NB4 (cell line): ENCODE measurements at places on chromosomes 6 and 20.
A peak's percentile ranks its signal among the peaks of the same experiment; 100 is the strongest.

- peak; percentile 85 for DNase-seq
Observed at GRCh38 chr20:58309591-58310290, at the start of gene RAB22A. RAB22A (plus strand) TSS chr20:58309715; CDS start chr20:58309977, 262 bp downstream.

DNA sequence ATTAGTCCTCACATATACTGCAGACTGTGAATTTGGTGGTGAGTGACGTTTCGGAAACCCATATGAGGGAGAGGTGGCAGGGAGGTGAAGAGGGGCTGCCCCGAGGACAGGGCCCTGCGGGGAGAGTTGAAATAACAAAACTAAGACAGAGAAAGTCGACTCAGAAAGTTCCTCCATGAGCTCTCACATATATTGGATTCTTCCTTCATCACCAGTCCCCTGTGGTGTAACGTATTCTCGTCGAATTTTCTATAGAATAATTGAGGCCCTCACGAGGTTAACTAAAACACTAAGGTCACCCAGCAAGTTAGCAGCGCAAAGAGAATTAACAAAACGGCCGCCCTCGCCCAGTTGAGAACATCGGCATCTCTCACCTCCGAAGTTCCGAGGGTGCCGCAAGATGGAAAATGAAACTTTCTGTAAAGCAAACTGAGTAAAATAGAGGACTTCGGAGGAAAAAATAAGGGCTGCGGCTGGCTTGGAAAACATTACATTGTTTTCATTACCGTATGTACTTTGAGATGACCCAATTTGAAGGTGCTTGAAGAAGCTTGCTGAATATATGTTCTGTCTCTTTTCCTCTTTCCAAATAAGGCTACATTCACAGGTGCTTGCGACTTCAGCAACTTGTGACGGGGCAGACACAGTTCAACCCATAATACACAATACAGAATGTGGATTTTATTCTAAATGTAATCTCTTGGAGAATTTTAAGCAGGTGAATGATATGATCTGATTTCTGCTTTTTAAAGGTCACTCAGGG, 490.9 kb upstream of the JARID2 start:
- DNase-seq: no peak

DNA sequence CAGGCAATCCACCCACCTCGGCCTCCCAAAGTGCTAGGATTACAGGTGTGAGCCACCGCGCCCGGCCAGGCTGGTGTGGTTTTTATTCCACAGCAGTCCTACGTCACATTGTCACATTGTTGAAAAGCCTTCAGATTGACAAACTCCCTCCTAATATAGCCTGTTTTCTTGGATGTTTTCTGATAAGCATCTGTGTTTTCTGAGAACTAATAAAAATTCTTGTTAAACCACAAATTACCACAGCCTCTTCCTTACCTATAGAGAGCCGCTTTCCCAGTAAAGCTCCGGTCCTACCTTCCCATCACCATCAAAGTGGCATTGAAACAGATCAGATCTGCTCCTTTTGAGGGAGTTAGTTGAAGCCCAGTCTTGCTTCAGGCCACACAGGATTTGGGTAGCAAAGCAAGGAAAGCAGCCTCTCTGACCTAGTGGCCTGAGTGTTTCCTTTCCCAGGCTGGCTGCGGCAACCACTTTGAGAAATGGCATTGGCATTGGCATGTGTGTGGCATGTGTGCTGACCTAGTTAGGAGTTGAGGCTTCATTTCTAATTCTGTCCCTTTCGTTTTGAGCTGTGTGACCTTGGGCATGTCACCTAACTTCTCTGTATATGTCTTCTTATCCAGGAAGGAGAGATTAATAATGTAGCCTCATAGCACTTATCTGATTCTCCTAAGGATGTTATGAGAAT, 1.7 kb upstream of the PKIG start:
- DNase-seq: no peak

GRCh38 chr20:32456869-32457478, 98.8 kb downstream of the ASXL1 start:
- peak; percentile 40 for DNase-seq

DNA sequence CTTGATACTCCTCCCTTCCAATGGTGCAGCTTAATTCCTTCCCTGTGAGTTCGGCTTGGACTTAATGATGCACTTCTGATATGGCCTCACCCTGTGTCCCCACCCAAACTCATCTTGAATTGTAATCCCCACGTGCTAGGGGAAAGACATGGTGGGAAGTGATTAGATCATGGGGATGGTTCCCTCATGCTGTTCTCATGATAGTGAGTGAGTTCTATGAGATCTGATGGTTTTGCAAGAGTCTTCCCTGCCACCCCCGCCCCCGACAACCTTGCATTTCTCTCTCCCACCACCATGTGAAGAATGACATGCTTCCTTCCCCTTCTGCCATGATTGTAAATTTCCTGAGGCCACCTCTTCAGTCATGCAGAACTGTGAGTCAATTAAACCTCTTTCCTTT, 50.3 kb upstream of the HLA-G start:
- peak; percentile 13 for DNase-seq

- DNase-seq: no peak
Observed at GRCh38 chr6:124812067-124812466, 150.2 kb upstream of the RNF217 start.

- DNase-seq: no peak
Observed at GRCh38 chr6:36949636-36950035, 4.9 kb upstream of the PI16 start.

GRCh38 chr6:164130151-164130550, 715.6 kb downstream of the QKI start:
- DNase-seq: no peak

GRCh38 chr6:167475947-167476346, 151.1 kb downstream of the TTLL2 start:
- no peak for DNase-seq

DNA sequence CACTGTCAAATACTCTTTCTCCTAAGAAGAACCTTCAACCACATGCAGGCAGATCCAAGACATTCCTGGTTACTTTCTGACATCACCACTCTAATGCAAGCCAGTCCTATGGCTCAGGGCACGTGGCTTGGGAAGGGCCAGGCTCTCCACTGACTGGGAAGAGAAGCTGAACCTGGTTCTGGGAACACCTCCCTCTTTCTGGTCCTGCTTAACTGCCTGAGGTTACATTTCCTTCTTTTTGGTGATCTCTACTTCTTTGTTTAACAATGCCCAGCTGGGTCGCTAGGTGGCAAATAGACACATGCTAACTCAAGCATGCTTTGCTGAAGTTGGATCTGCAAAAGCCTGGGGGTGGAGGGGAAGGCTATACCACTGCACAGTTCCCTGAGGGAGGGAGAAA, 249.8 kb downstream of the GMDS start:
- no peak for DNase-seq

DNA sequence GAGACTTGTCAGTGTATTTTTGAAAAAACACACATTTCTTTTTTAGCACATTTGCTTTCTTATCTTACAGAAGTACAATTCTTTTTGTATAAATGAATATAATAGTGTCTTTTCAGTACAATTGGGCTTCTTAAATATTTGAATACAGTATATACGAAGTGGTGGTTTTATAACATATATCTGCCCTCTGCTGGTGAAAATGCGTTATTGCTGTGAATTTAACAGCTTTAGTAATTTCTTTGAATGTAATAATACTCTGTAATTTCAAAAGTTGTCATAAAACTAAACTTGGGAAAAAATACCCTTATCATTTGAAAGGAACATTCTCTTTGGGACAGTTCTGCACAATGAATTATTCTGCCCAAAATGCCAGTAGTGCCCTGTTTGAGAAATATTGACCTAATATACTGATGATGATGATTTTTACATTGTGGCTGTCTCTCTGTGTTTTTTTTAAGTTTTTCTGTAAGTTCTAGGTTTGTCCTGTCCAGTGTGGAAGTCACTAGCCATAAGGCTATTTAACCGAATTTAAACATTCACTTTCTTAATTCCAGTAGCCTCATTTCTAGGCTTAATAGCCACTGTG, 19.0 kb downstream of the SMAP1 start:
- DNase-seq: peak; percentile 52

- DNase-seq: no peak
Observed at GRCh38 chr6:79712616-79713135, 81.5 kb downstream of the SH3BGRL2 start.

- DNase-seq: no peak
Observed at GRCh38 chr6:12614456-12614855, 102.1 kb upstream of the PHACTR1 start.

- no peak for DNase-seq
Observed at GRCh38 chr6:140068801-140069200, 694.4 kb upstream of the CITED2 start.

DNA sequence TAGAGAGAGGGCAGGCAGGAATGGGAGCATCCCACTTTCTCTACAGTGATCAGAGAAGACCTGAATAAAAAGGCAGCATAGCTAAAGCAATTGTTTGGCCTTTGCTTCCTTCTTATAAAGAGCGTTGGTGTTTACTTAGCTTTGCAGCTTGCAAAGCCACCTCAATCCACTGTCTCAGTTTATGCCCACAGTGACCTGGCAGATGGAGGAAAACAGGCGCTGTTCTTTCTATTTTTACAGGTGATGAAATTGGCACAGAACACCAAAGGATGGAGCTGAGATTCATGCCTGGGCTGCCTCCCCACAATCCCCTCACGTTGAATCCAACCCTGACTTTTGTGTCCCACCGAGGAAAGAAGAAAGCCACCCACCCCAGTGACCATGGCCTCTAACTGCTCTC, 130.5 kb downstream of the TTLL2 start:
- DNase-seq: no peak

DNA sequence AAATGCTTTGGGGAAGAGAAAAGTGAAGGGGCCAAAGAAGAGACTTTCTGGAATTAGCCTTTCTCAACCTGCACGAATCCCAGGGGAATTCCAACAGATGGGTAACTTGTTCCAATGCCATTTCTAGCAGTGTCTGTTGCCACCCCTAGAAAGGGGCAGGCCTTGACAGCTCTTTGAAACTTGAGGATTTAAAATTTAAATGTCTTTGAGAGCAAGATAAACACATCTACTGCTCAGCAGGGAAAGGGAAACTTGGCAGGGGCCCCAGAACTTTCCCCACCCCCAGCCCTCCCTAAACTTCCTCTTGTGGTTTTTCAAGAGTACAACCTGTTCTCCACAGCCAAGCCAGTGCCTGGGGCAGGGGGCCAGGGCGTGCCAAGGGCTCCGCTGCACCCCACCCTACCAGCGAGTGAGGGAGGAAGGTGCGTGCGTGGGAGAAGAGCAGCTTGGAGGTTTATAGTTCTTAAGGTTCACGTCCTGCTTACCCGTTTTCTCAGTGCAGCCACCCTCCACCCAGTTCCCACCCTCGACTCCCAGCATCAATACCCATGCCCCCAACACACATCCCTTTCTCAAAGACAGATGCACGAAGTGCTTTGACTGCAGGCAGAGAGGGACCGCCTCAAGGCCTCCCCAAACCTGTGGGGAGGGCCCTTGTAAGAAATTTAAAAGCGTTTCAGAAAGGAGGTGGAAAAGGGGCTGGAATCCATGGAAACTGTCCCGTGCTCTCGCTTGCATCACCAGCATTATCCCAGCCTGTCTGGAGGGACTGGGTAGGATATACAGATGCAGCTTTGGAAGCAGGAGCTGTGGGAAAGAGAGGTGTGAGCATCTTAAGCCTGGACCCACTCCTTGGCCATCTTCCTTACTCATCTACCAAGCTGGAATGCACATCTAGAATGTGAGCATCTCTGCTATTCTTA, 4.5 kb upstream of the TAF8 start:
- peak; percentile 92 for DNase-seq

DNA sequence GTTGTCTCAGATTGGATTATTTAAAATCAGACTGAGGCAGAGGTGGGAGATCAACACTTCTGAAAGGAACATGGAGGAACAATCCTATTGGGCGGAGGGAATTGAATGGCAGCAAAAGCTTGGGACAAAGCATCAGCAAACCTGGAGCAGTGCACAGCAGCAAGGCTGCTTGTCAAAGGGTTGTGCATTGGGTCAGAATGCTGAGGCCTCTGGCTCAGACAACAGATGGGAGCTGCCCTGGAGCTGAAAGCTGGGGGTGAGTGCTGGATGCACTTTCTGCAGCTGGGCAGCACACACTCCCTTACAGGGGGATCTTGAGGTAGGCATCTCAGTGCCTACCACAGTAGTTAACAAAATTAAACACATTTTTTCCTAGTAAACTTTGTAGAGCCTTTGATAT, 634.4 kb upstream of the MMS22L start:
- DNase-seq: no peak

- DNase-seq: no peak
Observed at GRCh38 chr6:133435065-133435728, 194.0 kb downstream of the EYA4 start.

- peak; percentile 38 for DNase-seq
Observed at GRCh38 chr6:111614833-111615582, 9.3 kb upstream of the TRAF3IP2 start.

DNA sequence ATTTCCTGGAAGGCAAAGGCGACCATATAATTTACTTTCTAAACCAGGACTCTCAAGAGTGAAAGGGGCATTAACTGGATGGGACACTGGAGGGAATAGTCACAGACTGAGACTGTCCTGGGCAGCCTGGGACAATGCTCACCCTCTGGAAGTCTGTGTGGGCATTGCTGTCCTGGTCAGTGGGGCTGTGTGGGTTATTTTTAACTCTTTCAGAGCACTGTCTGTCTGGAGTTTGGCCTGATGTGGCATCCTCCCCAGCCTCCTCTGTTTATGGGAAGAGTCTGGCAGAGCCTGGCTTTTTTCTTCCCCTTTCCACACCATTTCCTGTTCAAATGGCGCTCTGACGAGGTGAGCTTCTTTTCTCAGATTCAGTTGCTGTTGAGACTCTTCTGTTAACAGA, 11.7 kb downstream of the DAAM2 start:
- no peak for DNase-seq

DNA sequence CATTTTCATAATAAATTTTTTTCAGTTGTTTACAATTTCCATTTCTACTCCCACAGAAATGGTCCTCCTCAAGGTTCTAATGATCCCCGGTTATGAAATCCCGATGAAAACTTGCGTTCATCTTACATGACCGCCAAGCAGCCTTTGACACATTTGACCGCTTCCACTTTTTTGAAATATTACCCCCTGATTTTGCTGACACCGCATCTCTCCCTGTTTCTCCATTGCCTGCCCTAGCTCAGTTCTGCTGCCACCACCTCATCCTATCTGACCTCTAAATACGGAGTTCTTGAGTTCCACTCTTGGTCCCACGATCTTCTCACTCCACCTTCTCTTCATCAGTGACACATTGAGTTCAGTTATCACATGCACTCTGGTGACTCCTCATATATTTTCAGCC, 74.1 kb downstream of the SLC35B3 start:
- DNase-seq: no peak

DNA sequence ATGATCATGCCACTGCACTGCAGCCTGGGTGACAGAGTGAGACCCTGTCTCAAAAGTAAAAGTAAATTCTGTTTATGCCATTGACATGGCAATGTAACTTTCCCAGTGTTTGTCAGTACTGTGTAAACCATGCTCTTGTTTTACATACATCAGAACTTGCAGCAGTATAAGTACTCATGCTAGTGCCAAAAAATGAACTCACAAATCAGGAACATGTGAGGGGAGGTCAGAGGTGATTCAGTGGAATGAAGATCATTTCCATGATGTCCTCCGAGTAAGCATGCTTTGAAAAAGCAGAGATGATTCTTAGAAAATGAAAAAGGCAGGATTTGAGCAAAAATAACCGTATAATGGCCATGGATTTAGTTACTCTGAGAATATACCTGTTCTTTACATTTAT, 81.9 kb downstream of the ANKS1A start:
- no peak for DNase-seq

GRCh38 chr20:11120431-11120830, 446.6 kb upstream of the JAG1 start:
- DNase-seq: no peak

- DNase-seq: no peak
Observed at GRCh38 chr20:13736436-13737191, 48.1 kb downstream of the ESF1 start.

- no peak for DNase-seq
Observed at GRCh38 chr6:135517527-135517926, 20.0 kb upstream of the AHI1 start.

- no peak for DNase-seq
Observed at GRCh38 chr6:138757136-138757535, 16.4 kb upstream of the CCDC28A start.
